Activated CD4-positive, alpha-beta T cell treated with anti-CD3 and anti-CD28 coated beads for 48 hours (primary cell): ENCODE measurements at places on chromosomes 11 and 22.

GRCh38 chr11:71425860-71426259, 22.3 kb downstream of the DHCR7 start:
- peak; percentile 13 for DNase-seq

DNA sequence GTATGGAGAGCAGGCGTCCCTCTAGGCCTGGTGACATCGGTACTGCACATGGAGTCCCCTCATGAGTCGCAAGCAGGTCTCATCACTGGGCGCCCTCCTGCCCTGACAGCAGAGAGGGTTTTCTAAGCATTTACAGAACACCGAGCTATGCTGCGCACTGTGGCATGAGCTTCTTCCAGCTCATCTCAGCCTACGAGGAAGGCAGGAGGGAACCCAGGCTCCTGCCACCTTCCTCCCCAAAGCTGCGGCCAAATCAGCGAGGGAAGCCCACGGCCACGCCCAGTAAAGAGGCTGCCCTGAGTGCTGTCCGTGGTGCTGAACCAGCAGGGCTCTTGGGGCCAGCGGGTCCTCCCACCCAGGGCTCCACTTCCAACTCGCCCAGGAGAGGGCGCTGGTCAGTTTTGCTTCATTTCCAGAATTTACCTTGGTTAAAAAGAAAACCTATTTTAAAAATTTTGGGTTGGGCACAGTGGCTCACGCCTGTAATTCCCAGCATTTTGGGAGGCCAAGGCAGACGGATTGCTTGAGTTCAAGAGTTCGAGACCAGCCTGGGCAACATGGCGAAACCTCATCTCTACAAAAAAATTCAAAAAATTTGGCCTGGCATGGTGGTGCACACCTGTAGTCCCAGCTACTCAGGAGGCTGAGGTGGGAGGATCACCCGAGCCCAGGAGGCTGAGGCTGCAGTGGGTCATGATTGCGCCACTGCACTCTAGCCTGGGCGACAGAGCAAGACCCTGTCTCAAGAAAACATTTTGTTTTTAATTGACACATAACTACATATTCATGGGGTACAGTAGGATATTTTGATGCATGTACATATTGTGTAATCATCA, 34.2 kb downstream of the PHF21B start:
- peak; percentile 91 for DNase-seq

GRCh38 chr11:48170241-48171233, 46.1 kb upstream of the OR4B1 start:
- DNase-seq, result no peak

DNA sequence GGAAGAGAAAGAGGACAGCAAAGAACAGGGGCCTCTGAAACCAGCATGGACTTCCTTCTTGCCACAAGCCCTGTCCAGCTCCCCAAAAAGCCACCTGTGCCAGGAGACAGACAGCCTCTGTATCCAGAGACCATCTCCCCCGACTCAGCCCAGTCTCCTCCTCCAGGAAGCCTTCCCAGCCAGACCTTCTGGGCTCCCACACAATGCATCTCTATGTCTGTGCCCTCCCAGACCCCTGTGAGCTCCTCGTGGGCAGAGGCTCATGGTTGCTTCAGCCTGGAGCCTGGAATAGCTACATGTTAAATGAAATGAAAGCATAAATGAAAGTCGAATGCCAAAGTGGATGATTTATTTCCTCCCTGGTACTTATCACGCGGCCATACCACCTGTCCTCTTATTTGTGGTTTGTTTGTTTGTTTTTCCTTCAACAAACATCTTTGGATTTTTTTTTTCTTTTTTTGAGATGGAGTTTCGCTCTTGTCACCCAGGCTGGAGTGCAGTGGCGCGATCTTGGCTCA, 7.3 kb upstream of the ARAP1 start:
- no peak for DNase-seq

- no peak for DNase-seq
Measured at GRCh38 chr22:33409079-33409478, 350.9 kb upstream of the SYN3 start.
